ENCODE measurements at places on chromosomes 11 and 22.

- no peak for DNase-seq
Observed at GRCh38 chr11:69301455-69302401, 7.8 kb downstream of the MYEOV start.

GRCh38 chr11:15671216-15671615, 556.5 kb downstream of the INSC start:
- DNase-seq, result no peak

- DNase-seq, result no peak
Observed at GRCh38 chr22:30810105-30810504, 115.4 kb downstream of the OSBP2 start.

GRCh38 chr11:77086521-77087472, 15.8 kb upstream of the OMP start:
- DNase-seq, result no peak

- no peak for DNase-seq
Observed at GRCh38 chr11:35479731-35480130, 45.7 kb downstream of the PAMR1 start.

DNA sequence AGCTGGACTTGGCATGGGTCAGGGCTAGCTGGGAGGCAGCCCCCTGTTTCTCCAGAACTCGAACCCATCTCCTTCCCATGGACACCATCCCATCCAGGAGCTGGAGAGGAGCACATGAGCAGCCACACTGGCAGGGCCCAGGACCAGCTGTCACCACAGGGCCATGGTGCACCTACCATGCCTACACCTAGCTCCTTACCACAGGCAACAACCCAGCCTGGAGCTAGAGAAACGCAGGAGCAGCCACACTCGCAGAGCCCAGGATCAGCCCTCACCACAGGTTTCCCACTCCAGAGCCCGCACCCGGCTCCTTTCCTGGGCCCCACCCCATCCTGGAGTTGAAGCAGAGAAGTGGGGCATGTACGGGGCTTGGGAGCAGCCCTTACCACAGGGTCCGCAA, 50.2 kb downstream of the GAB4 start:
- no peak for DNase-seq

DNA sequence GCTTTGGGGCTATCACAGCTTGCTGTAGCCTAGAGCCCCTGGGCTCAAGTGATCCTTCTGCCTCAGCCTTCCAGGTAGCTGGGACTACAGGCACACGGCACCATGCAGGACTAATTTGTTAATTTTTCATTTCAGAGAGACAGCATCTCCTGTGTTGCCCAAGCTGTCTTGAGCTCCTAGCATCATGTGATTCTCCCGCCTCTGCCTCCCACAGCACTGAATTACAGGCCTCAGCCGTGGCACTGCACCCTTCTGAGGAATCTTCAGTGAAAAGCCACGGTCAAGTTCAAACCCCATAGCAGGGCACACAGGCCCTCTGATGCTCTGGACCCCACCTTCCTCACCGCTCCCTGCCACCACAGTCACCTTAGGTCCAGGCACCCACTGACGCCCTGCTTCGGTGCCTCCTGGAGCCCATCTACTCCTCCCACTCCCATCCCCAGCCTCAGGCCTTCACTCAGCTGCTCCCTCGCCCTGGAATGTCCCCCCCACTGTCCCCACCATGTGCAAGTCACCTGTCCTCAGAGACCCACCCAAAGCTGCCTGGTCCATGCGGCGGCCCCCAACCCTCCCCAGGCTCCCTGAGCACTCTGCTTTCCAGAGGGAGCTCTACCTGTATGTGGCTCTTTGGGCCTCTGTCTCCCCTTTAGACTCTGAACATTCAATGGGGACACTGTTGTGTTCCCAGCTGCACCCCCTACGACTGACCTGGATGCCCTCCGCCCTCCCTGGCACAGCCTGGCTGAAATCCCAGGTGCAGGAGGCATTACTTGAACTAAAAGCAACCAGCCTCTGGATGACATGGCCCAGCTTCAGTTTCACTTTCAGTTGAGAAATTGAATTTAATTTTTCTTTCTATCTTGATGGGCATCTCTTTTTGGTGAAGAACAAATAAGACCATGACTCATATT, 1.6 kb downstream of the APOL2 start:
- no peak for DNase-seq

GRCh38 chr11:14855890-14856289, 36.1 kb downstream of the CYP2R1 start:
- DNase-seq, result no peak

- DNase-seq, result no peak
Observed at GRCh38 chr11:58845386-58845785, 882 bp upstream of the GLYATL2 start.

GRCh38 chr22:42997582-42998090, 17.3 kb downstream of the PACSIN2 start:
- DNase-seq, result no peak

Data from effector memory CD4-positive, alpha-beta T cell (primary cell).